T-helper 2 cell (primary cell): ENCODE measurements at places on chromosomes 16 and 17.
A peak's percentile ranks its signal among the peaks of the same experiment; 100 is the strongest.

- no peak for DNase-seq
Observed at GRCh38 chr16:20901436-20902112, 1.0 kb downstream of the LYRM1 start.

DNA sequence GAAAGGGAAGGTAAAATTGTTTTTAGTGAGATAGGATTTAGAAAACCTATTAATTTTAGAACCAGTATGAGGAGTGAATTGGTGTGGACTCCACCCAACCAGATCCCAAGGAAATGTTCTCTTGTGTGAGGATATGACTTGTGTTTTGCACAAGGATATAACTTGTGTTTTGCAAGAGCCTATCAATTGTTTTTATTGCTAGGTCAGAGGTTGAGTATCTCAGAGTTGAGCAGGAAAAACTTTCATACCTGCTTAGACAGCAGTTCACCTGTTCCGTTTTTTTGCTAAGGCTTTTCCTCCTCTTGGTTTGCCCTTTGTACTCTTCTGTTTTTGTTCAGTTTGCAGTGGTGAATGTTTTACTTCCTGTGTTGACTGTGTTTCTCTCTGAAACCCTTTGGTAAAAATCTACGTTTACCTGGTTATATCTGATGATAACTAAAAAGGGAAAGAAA lies 5.1 kb downstream of the NBR1 start:
- DNase-seq = no peak

DNA sequence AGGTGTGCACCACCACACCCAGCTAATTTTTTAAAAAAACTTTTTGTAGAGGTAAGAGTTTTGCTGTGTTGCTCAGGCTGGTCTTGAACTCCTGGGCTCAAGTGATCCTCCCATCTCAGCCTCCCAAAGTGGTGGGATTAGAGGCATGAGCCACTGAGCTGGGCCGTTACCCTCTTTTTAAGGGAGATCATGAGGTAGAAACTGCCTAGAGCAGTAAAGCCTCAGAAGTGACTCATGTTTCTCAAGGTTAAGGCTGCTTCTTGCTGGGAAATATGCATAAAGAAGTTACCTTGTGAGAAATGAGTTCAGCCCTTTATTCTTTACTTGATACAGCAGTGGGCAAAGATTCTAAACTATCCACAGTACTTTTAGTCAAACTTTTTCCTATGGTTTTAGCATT lies 38.2 kb downstream of the GRB2 start:
- DNase-seq = peak; percentile 33

DNA sequence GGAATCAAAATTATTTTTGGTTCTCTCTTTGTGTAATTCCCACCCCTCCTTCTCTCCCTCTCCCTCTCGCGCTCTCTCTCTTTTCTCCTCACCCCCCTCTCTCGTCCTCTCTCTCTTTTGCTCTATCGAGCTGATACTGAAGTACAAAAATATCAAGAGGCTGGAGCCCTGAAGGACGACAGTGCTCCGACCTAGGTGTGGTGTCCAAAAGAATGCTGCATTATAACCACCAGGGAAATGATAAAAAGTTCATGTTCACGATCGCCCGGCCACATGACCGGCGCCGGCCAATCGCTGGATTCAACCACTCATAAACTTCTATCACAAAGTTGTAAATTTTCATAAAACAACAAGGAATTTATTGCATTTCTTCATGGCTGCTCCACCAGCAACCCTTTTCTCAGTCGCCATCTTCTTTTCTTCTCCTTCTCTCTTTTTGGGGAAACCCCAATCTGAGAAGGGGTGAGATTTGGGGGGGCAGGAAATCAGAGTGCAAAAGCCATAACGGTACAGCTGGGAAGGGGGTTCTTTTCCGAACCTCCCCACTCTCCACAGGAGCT lies at the start of gene HOXB6:
Gene HOXB6, minus strand, starts transcription at position 217 of the 560 bp plus-strand sequence. CDS start 6,836 bp downstream, outside the sequence.
- DNase-seq = no peak

DNA sequence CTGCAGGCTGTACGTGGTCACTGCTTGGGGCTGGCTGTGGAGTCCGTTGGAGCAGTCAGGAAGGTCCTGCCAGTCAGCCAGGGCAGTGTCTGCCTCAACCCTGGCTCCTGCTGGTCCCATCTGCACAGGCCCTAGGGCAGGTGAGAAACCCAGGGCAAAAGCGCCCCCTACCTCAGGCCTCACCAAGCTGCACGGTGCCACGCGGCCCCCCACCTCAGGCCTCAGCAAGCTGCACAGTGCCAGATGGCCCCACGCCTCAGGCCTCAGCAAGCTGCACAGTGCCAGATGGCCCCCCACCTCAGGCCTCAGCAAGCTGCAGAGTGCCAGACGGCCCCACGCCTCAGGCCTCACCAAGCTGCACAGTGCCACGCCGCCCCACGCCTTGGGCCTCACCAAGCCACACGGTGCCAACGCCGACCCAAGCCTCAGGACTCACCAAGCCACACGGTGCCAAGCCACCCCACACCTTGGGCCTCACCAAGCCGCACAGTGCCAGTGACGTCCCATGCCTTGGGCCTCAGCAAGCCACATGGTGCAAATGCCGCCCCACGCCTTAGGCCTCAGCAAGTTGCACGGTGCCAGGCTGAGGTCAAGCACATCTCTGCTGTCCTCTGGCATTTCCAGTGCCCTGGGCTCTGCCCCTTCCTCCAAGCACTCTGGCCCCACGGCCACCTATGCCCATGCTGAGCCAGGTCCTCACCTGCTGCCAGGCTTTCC lies 5.5 kb downstream of the TMEM204 start:
- no peak for DNase-seq

- peak; percentile 79 for DNase-seq
Observed at GRCh38 chr16:48565752-48566151, 44.2 kb downstream of the N4BP1 start.

DNA sequence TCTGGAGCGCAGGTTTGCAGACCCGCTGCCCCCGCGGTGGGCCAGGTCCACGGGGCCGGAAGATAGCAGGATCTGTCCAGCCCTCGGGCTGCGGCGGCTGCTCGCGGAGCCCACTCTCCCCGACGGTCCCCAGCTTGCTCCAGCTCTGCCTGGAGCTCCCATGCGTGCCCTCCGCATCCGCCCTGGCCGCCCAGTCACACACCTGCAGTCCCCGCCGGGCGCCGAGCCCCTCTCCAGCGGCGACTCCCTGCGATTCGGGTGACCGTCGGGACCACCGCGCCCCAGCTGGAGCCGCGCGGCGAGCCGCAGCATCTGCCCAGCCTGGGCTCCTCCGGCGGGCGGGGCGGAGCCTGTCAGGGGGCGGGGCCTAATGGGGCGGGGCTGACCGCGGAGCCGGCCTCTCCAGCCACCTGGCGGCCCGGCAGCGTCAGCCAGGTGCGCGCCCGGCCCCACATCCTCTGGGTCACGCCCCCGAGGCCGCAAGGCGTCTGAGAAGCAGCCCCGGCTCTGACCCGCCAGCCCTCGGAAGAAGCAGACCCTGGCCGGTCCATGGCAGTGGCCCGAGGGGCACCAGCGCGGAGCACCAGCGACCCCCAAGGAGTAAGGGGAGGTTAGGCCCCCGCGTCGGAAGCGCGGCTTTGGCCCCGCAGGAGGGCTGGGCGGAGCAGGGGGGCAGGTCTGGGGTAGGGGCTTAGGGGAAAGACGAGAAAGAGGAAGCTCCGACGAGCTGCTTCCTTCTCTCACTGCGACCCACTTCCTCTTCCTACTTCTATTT lies at the start of gene PIK3R5:
Gene PIK3R5, minus strand, starts transcription at position 314 of the 775 bp plus-strand sequence. CDS start 54,213 bp downstream, outside the sequence.
- peak; percentile 79 for DNase-seq

GRCh38 chr17:81387100-81388090 lies 7.9 kb upstream of the BAHCC1 start:
- DNase-seq = no peak

- no peak for DNase-seq
Observed at GRCh38 chr17:61812747-61813146, 50.6 kb downstream of the BRIP1 start.

GRCh38 chr17:77318491-77319210 lies 177.9 kb downstream of the SEC14L1 start:
- no peak for DNase-seq

DNA sequence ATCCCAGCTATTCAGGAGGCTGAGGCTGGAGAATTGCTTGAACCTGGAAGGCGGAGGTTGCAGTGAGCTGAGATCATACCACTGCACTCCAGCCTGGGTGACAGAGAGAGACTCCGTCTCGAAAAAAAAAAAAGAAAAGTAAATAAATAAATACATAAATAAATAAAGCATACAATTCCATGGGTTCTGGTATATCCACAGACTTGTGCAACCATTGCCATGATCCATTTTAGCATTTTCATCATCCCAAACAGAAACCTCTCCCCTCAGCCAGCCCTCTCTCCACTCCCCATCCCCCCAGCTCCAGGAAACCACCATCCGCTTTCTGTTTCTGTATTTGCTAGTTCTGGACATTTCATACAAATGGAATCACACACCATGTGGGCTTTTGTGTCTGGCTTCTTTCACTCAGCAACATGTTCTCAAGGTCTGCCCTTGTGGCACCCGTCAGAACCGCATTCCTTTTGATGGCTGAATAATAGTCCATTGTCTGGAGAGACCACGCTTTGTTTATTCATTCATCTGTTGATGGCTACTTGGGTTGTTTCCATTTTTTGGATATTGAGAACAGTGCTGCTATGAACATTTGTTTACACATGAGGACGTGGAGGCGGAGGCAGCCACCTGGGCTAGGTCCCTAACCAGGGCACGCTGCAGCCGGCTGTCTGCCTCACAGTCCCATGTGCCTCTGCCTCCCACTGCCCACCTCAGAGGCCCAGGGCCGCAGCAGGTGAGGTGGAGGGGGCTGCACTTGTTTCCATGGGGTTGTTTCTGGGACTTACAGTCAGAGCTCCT lies 76.2 kb downstream of the NT5M start:
- DNase-seq = no peak

DNA sequence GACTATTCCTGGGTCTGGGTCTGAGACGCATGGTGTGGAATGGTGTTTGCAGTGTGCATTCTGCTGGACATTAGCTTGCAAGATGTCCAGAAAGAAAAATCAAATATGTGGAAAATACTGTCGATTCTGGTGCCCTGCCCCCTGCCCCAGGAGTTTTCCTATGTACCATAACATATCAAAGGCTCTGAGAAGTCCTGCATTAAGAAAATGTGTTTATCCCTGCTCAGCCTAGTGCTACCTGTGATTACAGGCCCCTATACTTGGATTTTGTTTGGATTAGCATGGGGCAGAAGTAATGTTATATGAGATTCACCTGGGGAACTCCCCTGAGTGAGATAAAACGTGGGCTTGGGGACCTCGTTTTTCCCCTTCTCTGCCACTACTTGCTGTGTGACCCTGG lies 325.0 kb downstream of the CBLN1 start:
- no peak for DNase-seq

DNA sequence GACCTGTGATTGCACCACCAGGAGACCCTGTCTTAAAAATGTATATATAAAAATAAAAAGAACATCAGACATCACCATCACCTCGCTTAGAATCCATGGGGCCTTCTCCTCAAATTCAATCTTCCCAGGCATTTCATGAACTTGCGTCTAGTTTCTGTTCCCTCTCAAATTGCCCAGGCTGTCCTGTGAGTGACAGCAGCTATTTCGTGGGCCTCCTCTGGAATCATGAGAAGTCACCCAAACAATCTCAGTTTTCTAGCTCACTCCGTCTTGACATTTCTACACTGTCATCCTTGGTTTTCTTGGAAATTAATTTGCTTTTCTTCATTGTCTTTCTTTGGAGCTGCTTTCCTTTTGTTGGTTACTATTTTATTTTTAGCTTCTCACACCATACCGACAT lies 7.3 kb downstream of the SLC52A1 start:
- no peak for DNase-seq

- peak; percentile 81 for DNase-seq
Observed at GRCh38 chr16:10918294-10919002, 23.8 kb downstream of the DEXI start.

DNA sequence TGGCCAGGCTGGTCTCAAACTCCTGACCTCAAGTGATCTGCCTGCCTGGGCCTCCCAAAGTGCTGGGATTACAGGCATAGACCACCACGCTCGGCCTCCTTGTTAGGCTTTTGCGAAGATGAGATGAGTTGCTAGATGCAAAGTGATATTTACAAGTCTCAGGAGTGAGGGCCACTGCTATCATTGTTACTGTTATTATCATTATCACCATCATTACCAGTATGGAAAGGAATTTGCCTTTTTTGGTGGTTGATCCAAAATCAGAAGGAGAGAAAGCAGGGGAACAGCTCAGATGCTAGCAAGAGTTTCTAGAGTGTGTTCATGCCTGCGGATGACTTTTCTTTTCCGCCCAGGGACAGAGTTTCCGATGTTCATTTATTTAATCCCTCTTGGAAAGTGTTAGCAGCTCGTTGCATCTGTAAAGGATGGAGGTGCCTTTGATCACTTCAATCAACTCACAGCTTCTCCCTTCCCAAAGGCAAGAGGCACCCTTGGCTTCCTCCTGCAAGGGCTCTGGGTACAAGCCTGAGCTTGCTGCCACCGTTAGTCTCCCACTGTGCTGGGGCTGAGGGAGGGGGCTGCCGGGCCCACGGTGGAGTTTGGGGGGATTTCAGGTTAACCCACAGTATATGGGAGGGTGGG lies 21.6 kb downstream of the ITPRIPL2 start:
- DNase-seq = no peak

DNA sequence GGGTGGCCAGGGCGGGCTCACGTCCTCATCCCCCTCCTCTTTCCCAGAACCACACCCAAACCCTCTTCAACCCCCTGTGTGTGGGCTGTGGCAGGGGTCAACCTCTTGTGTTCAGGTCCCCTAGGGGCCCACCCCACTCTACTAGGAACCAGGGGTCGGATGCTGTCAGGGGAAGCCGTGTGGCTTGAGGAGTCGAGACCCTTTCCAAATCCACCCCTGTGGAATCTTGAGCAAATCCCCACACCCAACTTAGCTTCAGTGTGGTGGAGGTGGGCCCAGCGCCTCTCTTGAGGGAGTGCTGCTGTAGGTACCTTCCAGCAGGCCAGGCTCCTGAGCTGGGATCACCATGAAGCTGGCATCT lies 121.5 kb downstream of the MRM1 start:
- no peak for DNase-seq

DNA sequence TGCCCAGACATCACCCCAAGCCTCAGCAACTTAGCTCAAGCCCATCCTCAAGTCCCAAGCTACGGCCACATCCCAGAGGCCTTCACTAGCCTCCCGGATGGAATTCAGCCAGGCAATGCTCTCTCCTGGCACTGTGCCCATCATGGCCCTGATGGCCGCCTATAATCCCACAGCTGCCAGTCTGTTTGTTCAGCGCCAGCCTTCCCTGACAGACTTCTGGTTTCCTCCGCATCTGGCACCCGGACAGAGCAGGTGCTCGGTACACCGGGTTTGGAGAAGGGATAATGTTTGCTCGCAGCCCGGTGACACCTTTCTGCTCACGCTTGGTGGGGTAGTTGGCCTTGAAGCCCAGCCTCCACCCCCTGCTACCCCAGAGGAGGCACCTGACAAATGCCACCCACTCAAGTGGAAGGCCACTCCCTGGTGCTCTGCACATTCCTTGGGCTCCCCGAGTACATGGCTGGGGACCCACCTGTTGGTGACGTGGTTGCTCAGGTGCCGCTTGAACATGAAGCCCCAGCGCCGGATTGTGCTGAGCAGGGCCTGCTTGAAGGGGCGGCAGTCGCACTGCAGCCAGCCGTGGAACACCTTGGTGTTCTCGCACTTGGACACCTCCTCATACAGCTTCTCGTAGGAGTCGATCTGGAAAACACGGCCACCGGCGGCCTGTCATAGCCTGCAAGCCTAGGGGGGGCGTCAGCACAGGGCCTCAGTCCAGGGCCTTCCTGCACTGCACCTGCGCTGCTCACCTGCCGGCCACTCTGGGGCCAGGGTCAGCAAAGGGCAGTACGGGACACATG lies 47.1 kb downstream of the DNAH17 start:
- DNase-seq = no peak

GRCh38 chr17:76735006-76735405 lies 2.1 kb downstream of the SRSF2 start:
- DNase-seq = no peak
